MG63 (cell line): ENCODE measurements at places on chromosomes 3 and 15.

DNA sequence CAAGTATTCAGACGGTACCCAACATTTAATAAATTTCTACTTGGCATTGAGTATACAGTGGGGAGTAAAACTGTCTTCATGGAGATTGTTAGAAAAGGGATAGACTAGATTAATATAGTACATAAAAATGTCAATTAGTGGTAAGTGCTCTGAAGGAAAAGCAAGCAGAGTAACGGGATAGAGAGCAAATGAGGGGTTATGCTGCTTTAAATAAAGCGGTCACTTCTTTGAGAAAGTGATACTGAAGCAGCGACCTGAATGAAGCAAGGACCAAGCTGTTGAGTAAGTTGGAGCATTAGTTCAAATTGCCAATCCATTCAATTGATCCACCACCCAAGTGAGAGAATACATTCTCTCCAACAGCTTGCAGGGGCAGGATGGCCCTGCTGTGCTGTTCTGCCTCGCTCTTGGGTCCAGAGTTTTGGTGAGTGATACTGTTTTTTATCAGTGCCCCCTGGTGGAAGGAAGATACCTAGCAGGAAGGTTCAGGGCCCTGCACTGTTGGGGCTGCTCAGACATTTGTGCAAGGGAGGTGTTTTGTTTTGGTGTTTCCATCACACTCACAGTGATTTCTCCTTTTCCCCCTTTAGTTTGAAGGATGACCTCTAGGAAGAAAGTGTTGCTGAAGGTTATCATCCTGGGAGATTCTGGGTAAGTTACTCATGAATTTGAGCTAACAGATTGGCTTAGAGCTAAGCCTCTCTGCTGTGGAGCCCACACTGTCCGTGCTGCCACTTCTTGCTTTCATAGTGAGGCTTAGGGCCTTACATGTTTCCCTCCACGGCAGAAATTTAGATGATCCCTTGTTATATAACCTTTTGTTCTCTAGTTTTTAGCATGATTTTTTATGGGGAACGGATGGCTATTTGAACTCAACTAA is 69.0 kb downstream of the RAB7A start:
- peak; percentile 52 for DNase-seq

DNA sequence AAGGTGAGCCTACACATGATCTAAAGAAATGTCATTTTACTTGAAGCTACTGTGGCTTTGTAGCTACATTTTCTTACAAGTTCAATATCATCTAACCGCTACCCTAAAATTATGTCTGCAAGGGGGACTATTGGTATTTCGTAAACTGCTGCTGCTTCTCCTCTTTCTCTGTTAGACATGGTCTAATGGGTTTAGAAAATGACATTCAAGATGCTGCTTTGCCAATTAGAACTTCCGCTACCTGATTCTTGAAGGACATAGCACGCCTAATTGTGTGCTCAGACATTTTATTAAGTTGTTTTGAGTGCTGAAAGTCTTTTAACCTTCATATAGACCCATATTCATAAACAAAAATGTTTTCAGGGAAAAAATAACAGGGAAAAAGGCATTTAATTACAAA is 283.7 kb upstream of the ICE2 start:
- DNase-seq, result no peak

- DNase-seq, result no peak
Measured at GRCh38 chr3:193673845-193674244, 80.8 kb downstream of the OPA1 start.

GRCh38 chr3:70247955-70248354 is 64.5 kb downstream of the MDFIC2 start:
- DNase-seq, result no peak
